ENCODE measurements at places on chromosomes 16 and 17. TPM values are rescaled to one million over a fixed set of nuclear protein-coding genes. Genes with fewer than 3 reads are reported as not detected.

The ZNF205 gene
- 11.3 TPM for total RNA-seq

The CCDC40 gene
- total RNA-seq: 5.7 TPM

The CMTM4 gene
- 11.0 TPM for total RNA-seq

The GGT6 gene
- not detected for total RNA-seq

The SLC5A11 gene
- total RNA-seq: 1.8 TPM

The MARCHF10 gene
- total RNA-seq: not detected

The CPHXL2 gene
- total RNA-seq: not detected

The DLX4 gene
- total RNA-seq: not detected

The REXO5 gene
- 6.9 TPM for total RNA-seq

The C17orf50 gene
- total RNA-seq: not detected

The PDIA2 gene
- 0.94 TPM for total RNA-seq

The NEUROD2 gene
- total RNA-seq: not detected

The ATP2A3 gene
- 0.06 TPM for total RNA-seq

The CDH5 gene
- total RNA-seq: 15.6 TPM

The EFNB3 gene
- total RNA-seq: 8.4 TPM

The BORCS6 gene
- total RNA-seq: 7.9 TPM

The ABCC3 gene
- total RNA-seq: 32.6 TPM

The CETP gene
- 0.59 TPM for total RNA-seq

The PSMD7 gene
- 40.4 TPM for total RNA-seq

The PMFBP1 gene
- total RNA-seq: not detected

The MYH1 gene
- total RNA-seq: not detected

The ACE gene
- total RNA-seq: 130 TPM

The NPIPA5 gene
- total RNA-seq: 2.9 TPM

The HSPB9 gene
- total RNA-seq: not detected

The CCDC154 gene
- total RNA-seq: 0.39 TPM

The PYCARD gene
- total RNA-seq: 48.0 TPM

The HAGHL gene
- 5.9 TPM for total RNA-seq

The TP53TG3 gene
- not detected for total RNA-seq

The NOTUM gene
- total RNA-seq: not detected

The NAA38 gene
- total RNA-seq: 52.0 TPM

The PSME3 gene
- total RNA-seq: 61.2 TPM

The TMC8 gene
- total RNA-seq: not detected

The KLHL11 gene
- total RNA-seq: 16.5 TPM

The GPATCH8 gene
- total RNA-seq: 15.0 TPM

The GUCY2D gene
- not detected for total RNA-seq

The UBE2G1 gene
- total RNA-seq: 37.3 TPM

The CES5A gene
- not detected for total RNA-seq

The TP53TG3F gene
- not detected for total RNA-seq

The CTDNEP1 gene
- 78.3 TPM for total RNA-seq

The BICDL2 gene
- total RNA-seq: 0.25 TPM

The EVI2B gene
- 2.9 TPM for total RNA-seq

The KRT32 gene
- not detected for total RNA-seq

The COA3 gene
- 46.9 TPM for total RNA-seq

The AOC2 gene
- 1.4 TPM for total RNA-seq

The PPP1R27 gene
- total RNA-seq: not detected

The SLFN13 gene
- total RNA-seq: 2.0 TPM

Measured in cardiac ventricle fibroblast (primary cell).